ENCODE measurements at places on chromosomes 5 and 9.
A peak's percentile ranks its signal among the peaks of the same experiment; 100 is the strongest.

- no peak for DNase-seq
Measured at GRCh38 chr5:34657988-34658387, 1.9 kb downstream of the RAI14 start.

DNA sequence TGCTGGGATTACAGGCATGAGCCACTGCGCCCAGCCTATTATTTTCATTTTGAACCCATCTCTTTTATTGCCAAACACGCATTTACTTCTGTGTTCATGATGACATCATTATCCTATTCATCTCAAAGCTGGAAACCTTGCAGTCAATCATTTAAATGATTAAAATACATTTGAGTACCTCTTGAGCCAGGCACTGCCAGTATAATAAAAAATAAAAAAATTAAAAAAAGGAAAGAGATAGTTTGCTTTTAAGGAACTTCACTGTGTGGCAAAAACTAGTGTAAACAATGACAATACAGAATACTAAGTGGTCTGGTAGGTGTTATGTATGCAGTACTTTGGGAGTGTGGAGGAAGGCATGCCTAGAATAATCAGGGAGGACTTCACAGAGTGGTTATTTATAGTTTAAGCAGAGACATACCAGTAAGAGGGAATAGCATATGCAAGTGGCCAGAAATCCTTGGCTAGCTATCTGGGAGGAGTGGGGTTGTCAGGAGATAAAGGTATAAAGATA, 8.6 kb downstream of the NSD1 start:
- no peak for DNase-seq

DNA sequence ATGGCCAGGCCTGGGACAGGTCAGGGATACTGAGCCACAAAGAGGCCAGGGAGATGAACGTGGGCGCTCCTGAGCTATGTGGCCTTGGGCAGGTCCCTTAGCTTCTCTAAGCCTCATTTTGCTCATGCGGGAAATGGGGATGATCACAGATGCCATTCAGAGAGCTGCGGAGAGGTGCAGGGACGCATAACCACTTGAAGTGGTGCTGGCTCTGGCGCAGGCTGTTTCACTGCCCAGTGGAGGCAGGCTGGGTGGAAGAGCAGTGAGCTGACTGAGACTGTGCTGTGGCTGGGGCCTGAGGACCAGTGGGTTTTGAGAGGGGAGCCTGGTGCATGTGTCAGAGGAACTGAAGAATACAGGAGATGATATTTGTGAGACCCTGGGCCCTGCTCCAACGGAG, 18.4 kb downstream of the CXXC5 start:
- DNase-seq: no peak

DNA sequence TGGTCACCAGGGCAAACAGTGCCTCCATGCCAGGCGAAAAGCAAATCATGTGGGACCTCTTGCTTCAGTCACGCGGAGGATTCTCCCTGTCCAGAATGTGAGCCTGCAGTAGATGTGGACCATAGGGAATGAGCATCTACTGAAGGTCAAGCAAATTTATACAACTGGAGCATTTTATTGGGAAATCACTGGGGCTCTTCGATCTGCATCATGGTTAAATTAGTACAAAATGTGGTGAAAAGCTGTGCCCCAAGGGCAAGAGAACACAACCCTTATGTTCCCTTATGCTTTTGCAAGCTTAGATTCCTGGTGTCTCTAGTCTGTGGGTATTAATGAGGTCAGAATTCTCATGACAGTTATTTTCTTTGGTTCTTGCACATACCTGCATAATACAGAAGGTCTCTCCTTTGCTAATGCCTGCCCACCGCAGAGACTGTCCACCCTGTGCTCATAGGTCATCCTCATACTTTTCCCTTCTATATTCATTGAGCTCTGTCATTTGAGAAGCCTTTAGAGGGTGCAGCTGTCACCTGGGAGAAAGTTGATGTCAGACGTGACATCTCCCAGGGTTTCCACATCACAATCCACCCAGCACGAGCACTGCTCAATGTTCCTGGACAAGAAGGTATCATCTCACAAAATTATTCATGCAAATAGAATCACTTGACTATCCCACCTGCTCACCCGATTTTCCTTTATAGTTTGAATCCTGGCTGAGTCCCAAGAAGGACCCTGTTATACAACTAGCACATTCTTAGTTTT, 111.7 kb downstream of the NXNL2 start:
- DNase-seq: no peak

DNA sequence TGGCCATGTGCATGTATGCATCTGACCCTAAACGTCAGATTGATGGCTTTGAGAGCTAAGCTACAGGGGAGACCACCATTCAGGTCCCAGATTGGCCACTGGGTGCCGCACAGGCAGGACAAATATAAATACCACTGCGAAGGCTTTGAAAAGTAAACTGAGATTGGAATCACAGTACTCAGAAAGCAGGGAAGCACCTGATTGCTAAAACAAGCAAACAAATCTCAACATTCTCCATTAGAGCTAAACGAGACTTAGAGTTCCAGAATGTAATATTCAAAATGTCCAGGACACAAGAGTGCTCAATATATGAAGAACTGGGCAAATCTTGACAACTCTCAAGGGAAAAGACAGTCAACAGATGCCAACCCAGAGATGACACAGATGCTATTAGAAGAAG, 61.0 kb upstream of the GFPT2 start:
- DNase-seq: no peak

GRCh38 chr5:10654566-10654965, 90.7 kb downstream of the ANKRD33B start:
- no peak for DNase-seq

DNA sequence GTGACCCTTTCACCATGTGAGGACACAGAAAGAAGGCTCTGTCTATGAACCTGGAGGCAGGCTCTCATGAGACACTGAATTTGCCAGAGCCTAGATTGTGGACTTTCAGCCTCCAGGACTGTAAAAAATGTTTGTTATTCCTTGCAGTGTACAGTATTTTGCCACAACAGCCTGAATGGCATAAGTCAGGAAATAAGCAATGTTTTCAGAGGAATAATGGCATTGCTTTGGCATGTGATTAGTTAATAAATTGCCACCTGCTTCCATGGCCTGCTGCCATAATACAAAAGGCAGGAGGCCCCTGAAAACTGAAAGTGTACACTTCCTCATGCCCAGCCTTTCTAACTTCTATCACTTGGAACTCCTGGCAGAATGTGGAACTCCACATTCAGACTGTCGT, 408.1 kb downstream of the GADD45G start:
- DNase-seq: no peak

- no peak for DNase-seq
Measured at GRCh38 chr9:134268747-134269146, 57.5 kb upstream of the RXRA start.

DNA sequence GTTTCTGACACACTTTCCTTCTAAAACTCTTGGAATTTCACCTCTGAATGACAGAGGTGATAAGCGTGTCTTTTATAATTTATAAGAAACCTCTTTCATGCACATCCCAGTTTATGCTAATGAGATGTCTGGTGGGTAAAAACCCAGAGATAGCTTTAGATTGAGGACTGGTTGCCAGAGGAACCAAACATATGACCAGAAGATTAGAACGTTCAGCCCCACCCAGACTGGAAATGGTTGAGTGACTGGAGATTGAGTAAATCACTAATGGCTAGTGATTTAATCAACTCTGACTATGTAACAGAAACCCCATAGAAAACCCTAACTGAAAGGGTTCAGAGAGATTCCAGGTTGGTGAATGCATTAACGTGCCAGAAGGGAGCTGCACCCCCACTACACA, 69.2 kb downstream of the CDH18 start:
- DNase-seq: no peak

- DNase-seq: no peak
Measured at GRCh38 chr9:126939821-126940221, 25.2 kb downstream of the RALGPS1 start.

- DNase-seq: no peak
Measured at GRCh38 chr9:18849890-18850677, 182.9 kb downstream of the SAXO1 start.

DNA sequence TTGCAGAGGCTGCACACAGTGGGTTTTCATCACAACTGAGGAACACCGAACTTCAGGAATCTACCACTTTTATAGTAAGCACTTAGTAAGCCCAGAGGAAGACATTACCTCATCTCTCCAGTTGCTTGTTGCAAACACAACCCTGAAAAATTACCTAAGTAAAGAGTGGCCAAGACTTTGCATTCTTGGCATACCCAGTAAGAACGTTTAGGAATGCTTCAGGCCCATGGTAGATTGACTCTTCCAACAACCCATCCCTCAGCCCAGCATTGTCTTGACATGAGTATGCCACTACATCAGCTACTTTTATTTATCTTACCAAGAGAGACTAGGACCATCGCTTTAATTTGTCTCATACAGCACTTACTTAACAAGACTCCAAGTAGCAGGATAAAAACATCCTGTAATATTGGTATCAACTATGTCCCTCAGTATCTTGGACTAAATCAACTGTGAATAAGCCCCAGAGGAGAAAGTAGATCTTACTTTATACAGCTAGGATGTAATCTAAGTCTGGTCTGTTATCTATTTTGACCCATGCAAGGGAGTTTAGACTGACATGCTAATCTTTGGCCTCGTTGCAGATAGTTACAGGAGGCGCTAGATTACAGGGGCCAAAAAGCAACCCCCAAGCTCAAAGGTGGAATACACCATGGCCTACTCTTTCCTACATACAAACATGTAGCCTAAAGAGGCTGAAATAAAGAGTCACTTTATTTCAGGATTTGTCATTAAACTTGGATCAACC, 114.9 kb downstream of the INVS start:
- DNase-seq: no peak

GRCh38 chr5:163730206-163730756, 224.9 kb downstream of the MAT2B start:
- DNase-seq: no peak

DNA sequence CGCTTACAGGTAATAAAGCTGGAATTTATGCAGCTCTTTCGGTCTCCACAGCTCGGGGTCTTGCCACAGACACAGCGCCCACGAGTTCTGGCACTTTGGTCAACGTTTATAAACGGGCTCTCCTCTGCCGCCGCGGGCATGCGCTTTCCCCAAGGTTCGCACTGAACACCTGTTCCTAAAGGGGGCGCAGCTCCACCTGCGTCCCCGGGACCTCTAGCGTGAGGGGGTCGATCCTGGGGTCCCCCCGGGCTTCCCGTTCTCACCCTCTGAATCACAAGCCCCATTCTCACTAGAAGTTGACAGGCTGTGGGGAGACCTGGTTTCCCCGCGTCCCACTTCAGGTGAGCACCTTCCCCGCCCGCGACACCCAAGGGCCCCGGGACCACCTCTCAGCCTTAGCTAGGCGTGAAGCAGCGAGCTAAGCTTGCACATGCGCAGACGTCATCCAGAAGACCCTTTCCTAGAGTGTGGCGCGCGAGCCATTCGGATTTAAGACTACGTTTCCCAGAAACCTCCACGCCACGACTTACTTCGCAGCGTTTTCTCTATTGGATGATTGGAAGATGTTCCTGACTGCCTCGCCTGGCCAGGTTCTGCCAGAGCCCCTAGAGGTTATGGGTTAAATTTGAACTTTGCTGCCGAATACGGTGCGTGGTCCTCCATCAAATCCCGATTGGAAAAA, 21.3 kb upstream of the ZNF782 start:
- peak; percentile 90 for DNase-seq

- DNase-seq: no peak
Measured at GRCh38 chr5:62333250-62333794, 27.3 kb downstream of the KIF2A start.

- DNase-seq: no peak
Measured at GRCh38 chr5:179475208-179475751, 75.1 kb upstream of the RUFY1 start.

GRCh38 chr5:60958712-60959111, 13.7 kb downstream of the NDUFAF2 start:
- no peak for DNase-seq

DNA sequence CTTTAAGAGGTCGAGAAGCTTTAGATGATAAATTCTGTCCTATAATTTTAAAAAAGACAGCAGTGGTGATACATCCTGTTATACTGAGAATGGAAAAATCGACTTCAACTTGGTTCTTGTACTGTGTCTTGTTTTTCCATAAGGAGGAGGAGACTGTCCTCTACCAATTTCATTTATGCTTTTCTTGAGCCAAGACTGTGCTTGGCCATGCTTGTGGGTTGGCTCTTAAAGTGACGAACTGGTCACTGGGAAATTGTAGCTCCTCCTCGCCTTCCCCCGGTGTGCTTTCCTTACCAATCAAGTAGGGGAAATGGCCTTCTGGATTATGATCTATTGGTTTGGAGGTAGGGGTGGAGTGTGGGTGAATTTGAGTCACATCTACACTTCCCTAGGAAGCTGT, 67.1 kb upstream of the HSPB3 start:
- DNase-seq: no peak

GRCh38 chr5:97877588-97877987, 694.5 kb upstream of the RIOK2 start:
- DNase-seq: no peak

DNA sequence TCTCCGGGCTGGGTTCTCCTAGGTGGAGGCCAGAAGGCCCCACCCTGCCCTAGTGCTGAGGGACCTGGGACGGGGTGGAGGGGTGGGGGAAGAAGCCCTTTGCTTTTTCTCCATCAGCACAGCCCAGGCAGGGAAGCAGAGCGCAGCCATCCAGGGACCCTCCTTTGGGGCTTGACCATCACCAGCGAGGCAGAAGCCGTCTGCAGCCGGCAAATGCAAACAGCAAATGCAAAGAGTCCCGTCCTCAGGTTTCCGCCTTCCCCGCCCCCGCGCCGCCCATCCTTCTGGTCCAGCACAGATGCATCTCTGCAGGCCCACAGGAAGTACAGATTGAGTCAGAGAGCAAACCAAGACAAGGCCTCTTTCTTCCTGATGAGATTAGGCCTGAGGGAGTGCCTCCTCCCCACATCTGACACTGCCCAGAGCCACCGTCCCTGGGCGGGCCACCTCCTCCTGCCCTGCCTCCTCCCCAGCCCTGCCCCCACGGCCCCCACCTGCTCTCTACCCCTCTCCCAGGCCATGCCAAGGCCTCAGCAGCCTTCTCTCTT, 23.4 kb downstream of the CORO2A start:
- no peak for DNase-seq

DNA sequence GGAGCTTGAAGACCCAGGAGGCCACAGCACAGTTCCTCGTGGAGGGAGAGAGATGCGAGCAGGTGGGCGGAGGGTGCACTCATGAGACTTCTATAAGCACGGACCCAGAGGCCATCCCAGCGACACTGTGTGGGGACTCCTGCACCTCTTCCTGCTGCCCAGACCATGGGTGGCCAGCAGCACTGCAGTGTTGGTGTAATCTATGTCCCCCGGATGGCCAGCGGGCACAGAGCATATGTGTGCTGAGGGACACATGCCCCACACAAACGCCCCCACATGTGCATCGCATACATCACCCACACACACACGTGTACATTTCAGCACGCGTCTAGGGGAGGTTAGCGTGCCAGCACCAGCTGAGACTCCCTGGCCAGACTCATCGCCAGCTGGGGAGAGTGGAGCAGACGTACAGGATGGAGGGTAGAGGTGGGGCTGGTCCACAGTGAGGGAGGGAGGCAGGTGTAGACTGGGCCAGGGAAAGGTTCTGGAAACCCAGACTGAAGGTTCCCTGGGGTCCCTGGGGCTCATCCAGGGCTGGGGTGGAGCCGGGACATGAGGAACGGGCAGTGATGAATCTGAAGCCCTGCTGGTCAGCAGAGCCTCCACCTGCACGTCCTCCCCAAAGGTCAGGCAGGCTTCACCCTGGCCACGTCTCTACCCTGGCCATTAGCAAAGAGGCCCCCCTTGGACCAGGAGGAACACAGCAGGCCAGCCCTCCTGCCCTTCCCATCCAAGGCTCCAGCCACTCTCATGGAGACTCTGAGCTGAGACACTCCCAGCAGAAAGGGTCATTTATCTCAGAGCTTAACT, 27.6 kb downstream of the ADAMTS2 start:
- DNase-seq: no peak

- DNase-seq: no peak
Measured at GRCh38 chr5:103929338-103930013, 366.9 kb upstream of the NUDT12 start.

- no peak for DNase-seq
Measured at GRCh38 chr5:8033261-8033660, 164.3 kb downstream of the MTRR start.

Data from SHP77 (cell line).